NCI-H1417 treated with DMSO at 0.1 percent for 48 hours (cell line): ENCODE measurements at places on chromosomes 4 and X.
A peak's percentile ranks its signal among the peaks of the same experiment; 100 is the strongest.

DNA sequence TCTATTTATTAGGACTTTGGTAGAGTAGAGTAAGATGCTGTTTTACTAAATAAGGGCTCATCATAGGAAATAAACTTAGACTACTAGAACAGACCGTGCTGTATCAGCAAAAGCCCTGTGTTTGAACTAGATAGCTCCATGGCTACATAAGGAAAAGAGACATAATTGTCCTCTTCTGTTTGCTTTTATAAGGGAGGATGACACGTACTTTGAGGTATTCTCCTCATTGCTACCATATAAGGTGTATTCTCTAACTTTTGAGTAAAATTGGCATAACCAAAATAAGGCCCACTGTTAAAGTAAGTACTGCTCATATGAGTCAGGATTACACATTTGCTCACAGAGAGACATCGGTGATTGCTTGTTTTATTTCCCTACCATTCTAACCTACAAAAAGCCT lies 64.3 kb downstream of the PDLIM5 start:
- no peak for DNase-seq

- DNase-seq: no peak
Measured at GRCh38 chrX:154545673-154546274, 872 bp downstream of the G6PD start.

GRCh38 chr4:98794565-98795205 lies 134.2 kb downstream of the EIF4E start:
- no peak for DNase-seq

GRCh38 chr4:114302472-114302871 lies 296.1 kb upstream of the UGT8 start:
- DNase-seq: no peak

DNA sequence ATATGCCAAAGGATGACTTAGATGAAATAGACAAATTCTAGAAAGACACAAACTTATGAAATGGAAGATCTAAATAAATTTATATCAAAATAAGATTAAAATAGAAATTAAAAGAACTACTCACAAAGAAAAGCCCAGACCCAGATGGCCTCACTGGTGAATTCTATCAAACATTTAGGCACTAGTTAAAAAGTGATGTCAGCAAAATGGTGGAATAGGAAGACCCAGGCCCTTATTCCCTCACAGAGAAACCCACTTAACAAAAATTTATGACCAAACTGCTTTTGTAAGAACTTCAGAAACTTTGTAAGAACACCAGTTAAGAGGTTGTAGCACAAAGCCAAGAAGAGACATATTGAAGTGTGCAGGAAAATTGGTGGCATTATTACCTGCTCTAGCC lies 129.5 kb downstream of the GATB start:
- DNase-seq: no peak

DNA sequence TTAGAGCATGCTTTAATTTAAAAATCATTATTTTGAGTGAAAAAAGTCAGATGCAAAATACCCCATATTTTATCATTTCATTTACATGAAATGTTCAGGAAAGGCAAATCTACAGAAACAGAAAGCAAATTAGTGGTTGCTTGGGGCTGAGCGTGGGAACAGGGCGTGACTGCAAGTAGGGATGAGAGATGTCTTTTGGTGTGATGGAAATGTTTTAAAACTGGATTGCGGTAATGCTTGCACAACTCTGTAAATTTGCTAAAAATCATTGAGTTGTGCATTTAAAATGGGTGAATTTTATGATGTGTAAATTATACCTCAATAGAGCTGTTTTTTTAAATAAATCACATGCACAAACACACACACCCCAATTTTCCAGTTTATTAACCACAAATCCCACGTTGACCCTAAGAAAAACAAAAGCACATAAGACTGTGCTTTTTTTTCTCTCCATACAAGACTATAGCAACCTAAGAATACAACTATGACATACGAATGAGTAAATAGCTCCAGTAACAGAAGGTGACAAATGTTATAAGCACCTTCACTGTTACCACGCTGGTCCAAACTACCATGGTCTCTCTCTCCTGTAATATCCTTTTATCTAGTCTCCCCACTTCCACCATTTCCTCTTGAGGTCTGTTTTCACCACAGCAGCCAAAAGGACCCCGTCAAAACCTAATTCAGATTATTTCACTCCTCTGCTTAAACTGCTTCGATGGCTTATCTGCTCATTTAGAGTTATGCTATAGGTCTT lies 37.2 kb downstream of the FRMD7 start:
- DNase-seq: no peak

DNA sequence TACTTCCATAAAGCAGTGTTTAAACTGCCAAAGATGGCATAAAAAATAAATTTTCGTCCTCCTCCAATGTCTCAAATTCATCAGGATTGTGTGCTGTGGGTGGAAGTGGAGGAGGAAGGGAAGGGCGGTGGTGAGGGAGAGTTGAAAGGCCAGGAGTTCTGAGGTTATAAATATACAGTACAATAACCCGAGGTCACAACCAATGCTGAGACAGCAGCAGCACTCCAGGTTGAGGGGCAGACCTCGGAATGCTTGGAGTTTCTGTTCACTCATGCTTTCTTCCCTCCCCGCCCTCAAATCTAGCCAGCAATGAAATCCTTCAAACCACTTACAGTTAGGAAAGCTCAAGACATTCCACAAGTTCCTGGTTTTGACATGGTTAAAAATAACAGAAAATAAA lies 134.0 kb upstream of the SMAD1 start:
- DNase-seq: no peak

GRCh38 chr4:11505221-11505971 lies 76.7 kb upstream of the HS3ST1 start:
- no peak for DNase-seq

DNA sequence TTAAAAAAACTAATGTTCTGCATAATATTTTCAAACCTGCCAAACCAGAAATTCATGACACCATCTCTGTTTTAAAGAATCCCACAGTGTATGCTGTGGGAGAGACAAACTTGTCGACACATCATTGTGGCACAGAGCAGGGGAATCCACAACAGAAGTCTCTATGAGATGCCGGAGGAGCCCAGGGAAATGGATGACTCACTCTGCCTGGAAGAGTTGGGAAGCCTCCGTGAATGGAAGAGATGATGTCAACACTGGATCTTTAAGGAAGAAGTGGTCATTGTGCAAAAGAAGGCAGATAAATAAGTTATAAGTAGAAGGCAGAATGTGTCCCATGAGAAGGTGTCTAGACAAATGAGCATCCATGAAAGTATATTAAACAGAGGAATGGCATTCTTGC lies 595.1 kb downstream of the RAB28 start:
- no peak for DNase-seq

GRCh38 chr4:104592183-104592582 lies 97.5 kb upstream of the CXXC4 start:
- DNase-seq: peak; percentile 51

DNA sequence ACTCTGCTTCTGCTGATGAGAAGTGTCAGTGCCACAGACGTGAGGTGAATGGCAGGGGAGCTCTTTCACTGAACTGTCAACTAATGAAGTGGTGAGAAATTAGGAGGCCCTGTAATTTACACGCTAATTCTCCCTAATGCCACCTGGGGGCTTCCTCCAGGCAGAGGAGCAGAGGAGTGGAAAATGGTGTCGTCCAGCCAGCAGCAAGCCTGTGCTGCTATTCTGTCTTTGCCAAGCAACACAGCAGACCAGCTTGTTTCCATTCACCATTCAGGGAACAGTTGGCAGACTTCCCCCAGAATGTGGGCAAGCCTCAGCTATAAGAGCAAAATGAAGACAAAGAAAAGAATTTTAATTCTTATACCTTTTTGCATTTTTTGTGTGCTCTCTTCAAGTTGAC lies 245.2 kb upstream of the TET2 start:
- no peak for DNase-seq

GRCh38 chrX:47197526-47197925 lies 3.9 kb downstream of the UBA1 start:
- no peak for DNase-seq

- no peak for DNase-seq
Measured at GRCh38 chr4:114401483-114401882, 197.1 kb upstream of the UGT8 start.

- no peak for DNase-seq
Measured at GRCh38 chrX:121569609-121570008, 522.2 kb downstream of the GLUD2 start.

DNA sequence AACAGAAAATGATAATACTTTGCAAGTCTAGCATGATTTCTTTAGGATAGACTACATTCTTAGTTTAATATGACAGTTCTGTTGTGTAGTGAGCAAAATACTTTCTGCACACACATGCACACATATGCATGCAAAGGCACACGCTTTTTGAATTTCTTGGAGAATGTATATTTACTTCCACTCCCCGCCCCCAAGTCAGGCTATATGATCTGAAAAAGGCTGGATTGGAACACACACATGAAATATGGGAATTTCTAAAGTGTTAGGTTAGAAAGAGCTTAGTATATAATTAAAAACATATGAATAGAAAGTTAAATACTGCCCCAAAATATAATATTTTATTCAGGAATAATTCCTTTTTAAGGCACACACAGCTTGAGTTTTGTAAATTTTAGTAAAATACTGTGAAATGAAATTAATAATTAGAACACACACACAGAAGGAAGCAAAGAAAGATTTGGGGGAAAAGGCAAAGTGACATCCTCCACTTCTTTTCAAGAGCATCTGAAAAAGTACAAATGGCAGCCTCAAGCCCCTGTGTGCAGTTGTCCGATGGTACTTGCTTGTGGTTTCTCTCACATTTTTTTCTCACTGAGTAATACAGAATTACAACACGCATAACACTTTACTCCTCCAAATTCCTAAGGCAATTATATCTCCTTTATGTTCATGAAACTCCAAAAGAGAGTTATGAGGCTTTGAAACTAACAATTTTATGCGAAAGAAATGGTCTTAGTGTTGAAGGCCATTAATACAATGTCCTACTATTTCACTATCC lies 228.9 kb upstream of the ETNPPL start:
- no peak for DNase-seq

DNA sequence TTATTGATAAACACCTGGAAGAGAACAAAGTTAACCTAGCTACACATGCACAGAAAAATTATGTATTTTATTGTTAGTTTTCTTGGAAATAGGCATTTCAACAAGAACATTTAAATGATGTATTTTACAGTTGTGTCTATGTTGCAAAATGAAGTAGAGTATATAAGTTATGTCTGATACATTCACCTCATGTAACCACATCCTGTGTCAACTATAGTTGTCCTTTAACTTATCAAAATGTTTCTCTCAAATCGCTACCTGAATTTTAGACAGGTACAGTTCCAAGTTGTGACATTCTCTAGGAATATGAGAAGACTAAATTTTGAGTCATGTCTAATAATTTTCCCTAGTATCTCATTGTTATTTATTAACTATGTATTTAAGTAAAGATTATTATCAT lies 27.2 kb upstream of the TNIP3 start:
- no peak for DNase-seq

GRCh38 chr4:27568236-27568951 lies 707.8 kb downstream of the STIM2 start:
- no peak for DNase-seq

DNA sequence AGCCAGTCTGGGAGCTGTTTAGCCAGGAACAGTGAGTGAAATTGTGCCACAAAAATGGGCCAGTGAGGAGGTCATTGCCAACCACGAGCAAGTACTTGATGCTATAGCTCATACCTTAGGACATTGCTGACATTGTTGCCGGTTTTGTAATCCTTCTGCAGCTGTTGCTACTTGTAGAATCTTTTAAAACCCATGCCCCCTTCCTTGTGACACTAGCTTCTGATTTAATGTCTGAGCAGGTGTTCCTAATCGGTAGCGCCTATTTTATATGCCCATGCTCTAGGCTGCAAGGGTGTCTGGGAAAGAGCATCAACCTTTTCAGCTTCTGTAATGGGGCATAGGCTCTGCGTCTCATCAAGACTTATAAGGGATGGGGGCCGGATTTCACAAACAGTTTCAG lies 2.6 kb downstream of the POLA1 start:
- no peak for DNase-seq

GRCh38 chr4:61011051-61011450 lies 189.1 kb upstream of the ADGRL3 start:
- DNase-seq: no peak

GRCh38 chr4:63921561-63921960 lies 487.7 kb downstream of the TECRL start:
- DNase-seq: no peak

DNA sequence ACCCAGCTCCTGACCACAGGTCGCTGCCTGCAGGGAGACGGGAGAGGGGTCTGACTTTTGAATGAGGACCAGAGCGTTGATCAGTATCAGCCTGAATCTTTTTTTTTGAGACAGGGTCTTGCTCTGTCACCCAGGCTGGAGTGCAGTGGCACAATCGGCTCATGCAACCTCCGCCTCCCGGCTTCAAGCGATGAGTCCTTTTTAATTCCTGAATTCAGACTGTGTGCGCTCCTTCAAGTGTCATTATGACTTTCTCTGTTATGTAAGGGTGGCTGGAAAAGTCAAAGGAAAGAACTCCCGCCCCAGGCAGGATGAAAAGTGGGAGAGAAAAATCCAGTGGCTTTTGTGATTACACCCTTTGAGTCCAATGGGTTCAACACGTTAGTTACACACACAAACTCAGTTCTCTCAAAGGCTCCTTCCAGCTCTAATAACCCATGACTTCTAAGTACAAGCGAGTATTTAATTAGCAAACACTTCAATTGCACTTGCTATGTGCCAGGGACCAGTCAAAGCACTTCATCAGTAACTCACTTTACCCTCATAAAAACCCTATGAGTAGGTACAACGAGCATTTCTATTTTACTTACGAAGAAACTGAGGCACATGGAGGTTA lies 44.4 kb downstream of the PDHA1 start:
- no peak for DNase-seq

DNA sequence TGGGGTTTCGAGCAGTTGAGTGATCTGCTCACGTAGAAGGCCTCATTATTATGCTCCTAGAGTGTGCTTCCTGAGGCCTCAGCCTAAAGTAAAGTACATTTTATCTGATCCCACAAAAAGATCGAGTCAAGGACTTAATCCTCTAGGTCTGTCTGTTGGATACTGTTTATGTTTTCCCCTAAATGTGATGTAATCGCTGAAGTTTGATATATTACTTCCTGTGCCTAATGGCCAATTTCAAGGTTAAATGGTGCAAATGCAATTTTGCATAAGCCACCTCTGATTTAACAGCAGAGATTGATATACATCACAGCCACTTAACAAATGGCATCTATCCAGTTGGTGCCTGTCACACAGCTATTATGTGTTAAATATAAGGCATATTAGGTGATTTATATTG lies 19.4 kb upstream of the SERTM2 start:
- DNase-seq: peak; percentile 56

- no peak for DNase-seq
Measured at GRCh38 chr4:16048619-16049419, 35.0 kb downstream of the PROM1 start.

DNA sequence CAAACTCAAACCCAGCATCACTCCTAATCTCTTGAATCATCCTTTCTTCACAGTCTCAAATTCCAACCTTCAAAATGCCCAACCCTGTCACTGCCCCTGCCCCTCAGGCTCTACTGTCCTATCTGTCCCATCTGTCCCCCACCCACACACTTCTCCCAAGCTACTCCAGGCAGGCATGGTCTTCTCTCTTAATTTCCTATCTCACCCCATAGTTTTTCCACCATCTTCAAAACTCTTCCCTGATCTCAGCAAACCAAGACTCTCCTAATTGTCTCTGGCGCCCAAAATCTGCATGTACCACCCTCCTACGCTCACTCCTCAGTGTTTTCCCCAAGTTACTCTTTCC lies 644 bp downstream of the LAMP2 start:
- no peak for DNase-seq

GRCh38 chr4:3410401-3411135 lies 31.2 kb upstream of the HGFAC start:
- no peak for DNase-seq

- no peak for DNase-seq
Measured at GRCh38 chrX:43589735-43590134, 66.4 kb upstream of the MAOA start.
